ENCODE measurements at places on chromosomes 1 and 21. TPM values are rescaled to one million over a fixed set of nuclear protein-coding genes. Genes with fewer than 3 reads are reported as not detected.

DNA sequence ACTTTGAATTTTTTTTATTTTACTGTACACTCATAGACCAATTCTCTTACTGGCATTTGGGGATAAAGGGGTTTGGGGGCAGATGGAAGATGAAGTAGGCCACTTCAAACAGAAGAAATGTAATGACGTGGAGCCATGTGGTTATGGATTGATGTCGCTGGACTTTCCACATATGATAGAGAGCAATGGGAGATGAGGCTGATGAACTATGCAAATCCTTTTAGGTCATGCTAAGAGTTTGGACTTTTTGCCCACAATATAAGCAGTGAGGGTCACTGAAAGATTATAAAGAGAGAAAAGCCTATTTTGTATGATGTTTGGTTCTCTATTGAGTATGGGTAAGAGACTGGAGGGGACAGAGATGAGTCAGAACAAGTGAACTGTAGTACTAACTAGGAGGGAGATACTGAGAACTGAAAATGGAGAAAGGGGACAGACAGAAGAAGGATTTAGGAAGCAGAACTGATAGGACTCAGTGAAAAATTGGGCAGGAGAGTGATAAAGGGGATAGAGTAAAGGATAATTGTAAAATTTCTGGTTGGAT is 9.2 kb downstream of the C1orf21 start:
- H3K27me3 ChIP-seq = no peaks in the 10 kb centered on the region
- H3K4me1 ChIP-seq = no peaks in the 10 kb centered on the region
- no peak overlapping the region for H3K4me3 ChIP-seq
- DNase-seq = no peak
- no peak overlapping the region for H3K27ac ChIP-seq

The KISS1 gene
- total RNA-seq = not detected

DNA sequence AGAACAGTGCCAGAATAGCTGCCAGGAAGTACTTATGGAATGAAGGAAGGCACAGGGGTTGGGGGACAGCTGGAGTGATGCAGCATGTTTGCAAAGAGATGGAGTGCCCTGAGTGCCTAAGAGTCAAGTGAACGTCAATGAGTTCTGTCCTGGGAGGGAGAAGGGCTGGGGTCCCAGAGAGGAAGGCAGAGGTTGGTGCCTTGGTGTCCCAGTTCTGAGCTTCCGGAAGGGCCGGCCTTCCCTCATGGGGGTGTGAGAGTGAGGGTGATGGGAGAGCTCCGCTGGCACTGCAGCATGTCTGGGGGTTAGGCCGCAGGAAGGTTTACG is 17.6 kb downstream of the NES start:
- H3K36me3 ChIP-seq = no peaks in the 10 kb centered on the region
- H3K27ac ChIP-seq = peak overlapping the region; percentile 65
- no peak for DNase-seq
- peak overlapping the region; percentile 27 for H3K4me3 ChIP-seq
- H3K4me1 ChIP-seq = peaks cover 77% of the 10 kb centered on the region

The CR1 gene
- total RNA-seq = 17.4 TPM

DNA sequence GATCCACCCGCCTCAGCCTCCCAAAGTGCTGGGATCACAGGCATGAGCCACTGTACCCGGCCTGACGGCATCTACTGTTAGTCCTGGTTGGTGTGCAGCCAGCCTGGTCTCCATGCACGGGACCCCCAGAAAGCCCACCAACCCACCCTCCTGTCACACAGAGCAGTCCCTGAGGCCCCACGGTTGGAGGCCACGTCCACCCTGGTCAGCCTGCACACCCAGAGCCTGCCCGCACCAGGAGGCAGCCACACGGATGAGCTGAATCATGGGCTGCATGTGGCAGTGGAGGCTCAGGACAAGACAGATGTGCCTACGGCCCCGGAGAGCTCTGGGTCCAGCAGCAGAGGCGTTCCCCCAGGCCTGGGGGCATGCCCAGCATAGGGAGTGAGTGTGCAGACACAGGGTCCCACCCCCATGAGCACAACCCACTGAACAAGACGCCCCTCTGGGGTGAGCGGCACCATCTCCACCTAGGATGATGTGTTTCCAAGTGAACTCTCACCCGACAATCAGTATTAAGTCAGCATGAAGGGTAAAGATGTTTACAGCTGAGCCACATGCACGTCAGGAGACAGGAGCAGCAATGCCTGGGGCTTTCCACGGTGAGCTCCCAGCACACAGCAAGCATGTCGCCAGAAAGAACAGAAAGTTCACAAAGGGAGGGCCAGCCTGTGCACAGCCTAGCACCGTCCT is 102.1 kb downstream of the WDR4 start:
- H3K36me3 ChIP-seq = no peaks in the 10 kb centered on the region
- H3K4me3 ChIP-seq = no peak overlapping the region
- H3K4me1 ChIP-seq = peaks cover 9% of the 10 kb centered on the region

- H3K36me3 ChIP-seq = no peaks in the 10 kb centered on the region
- no peak overlapping the region for H3K4me3 ChIP-seq
- H3K27ac ChIP-seq = no peak overlapping the region
- DNase-seq = no peak
- no peaks in the 10 kb centered on the region for H3K4me1 ChIP-seq
Observed at GRCh38 chr1:57492586-57493226, 68.8 kb upstream of the DAB1 start.

The VAV3 gene
- 7.7 TPM for total RNA-seq

The HUNK gene
- 0.27 TPM for total RNA-seq

DNA sequence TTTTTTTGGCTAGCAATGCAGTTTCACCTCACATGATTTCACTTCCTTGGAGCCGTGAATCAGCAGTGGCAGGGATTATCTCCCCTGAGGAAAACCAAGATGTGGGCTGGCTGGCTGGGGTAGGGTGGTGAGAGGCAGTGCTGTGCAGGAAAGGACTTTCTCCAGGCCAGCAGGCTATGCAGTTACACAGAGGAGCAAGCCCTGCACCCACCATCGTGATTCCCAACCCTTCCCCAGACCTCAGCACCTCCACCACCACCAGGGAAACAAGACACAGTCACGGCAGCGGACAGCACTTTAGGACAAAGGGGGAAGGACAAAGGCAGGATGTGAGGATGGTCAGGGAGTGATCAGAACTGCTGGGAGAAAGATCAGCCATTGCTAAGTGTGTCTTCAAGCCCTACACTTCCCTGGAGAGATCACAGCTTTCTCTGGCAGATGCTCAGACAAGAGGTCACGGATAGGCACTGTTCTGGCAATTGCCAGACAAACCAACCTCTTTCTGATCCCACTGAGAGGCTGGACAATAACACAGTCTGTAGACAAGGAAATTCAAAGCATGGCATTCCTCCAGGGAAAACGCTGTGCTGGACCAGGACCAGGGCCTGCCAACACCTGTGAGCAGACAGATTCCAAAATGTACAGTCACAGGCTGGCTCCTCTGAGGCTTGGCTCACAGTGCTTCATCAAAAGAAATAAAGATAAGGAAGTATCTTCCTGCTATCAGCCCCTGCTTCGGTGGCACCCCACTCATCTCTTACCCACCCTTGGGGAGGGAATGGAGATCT is 509.4 kb downstream of the SMYD3 start:
- H3K4me3 ChIP-seq = no peak overlapping the region
- H3K27ac ChIP-seq = no peak overlapping the region
- H3K27me3 ChIP-seq = no peaks in the 10 kb centered on the region
- H3K36me3 ChIP-seq = no peaks in the 10 kb centered on the region

The NHLH1 gene
- total RNA-seq = 0.14 TPM

DNA sequence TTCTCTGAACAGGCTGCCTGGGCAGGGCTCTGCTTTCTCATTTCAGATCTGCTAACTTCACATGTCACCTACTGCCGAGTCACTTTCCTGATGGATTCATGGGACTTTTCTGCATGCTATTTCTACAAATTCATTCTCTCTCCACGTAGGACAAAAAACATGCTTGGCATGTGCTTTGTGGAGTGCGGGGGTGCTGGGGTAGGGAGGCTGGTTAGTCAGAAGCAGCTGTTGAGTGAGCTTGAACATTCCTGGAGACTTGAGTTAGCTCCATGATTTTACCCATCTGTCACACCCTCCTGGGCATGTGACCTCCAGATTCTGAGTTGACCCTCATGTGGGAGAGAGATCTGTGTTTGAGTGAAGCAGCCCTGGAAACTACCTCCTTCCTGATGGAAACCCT is 71.4 kb downstream of the UCK2 start:
- peaks cover 65% of the 10 kb centered on the region for H3K4me1 ChIP-seq
- DNase-seq = peak; percentile 71
- peak overlapping the region; percentile 36 for H3K4me3 ChIP-seq
- no peaks in the 10 kb centered on the region for H3K27me3 ChIP-seq
- H3K27ac ChIP-seq = peak overlapping the region; percentile 99

GRCh38 chr1:28775121-28775942 is 36.6 kb upstream of the OPRD1 start:
- no peak overlapping the region for H3K27ac ChIP-seq
- H3K4me1 ChIP-seq = peaks cover 7% of the 10 kb centered on the region
- peak overlapping the region; percentile 58 for H3K4me3 ChIP-seq
- DNase-seq = peak; percentile 18

DNA sequence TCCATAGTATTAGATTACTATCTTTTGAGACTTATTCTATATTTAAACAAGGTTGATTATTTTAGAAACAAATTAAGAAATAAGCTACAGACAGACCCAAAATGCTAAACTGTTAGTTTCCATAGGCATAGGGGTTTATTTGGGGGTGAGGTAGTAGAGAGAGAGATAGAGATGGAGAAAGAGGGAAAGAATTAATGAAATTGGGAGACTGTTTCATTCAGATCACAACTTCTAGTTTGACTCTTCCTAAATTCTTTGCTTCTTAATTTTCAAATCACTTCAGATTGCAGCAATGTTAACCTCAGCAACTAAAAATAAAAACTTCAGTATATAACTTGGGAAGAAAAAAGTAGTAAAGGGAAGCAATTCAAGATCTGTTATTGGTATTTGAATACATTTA is 3.4 kb downstream of the JUN start:
- peaks cover under 1% of the 10 kb centered on the region for H3K4me1 ChIP-seq
- peaks cover 4% of the 10 kb centered on the region for H3K36me3 ChIP-seq
- peak overlapping the region; percentile 83 for H3K4me3 ChIP-seq
- H3K27me3 ChIP-seq = no peaks in the 10 kb centered on the region

The SLAMF7 gene
- 2.7 TPM for total RNA-seq

The CFHR4 gene
- not detected for total RNA-seq

The RNU1-2 gene
- under 0.01 TPM for total RNA-seq

GRCh38 chr1:92748138-92748537 is 36.8 kb downstream of the EVI5 start:
- no peaks in the 10 kb centered on the region for H3K27me3 ChIP-seq
- no peak overlapping the region for H3K4me3 ChIP-seq
- H3K36me3 ChIP-seq = no peaks in the 10 kb centered on the region
- no peak for DNase-seq
- H3K27ac ChIP-seq = no peak overlapping the region

DNA sequence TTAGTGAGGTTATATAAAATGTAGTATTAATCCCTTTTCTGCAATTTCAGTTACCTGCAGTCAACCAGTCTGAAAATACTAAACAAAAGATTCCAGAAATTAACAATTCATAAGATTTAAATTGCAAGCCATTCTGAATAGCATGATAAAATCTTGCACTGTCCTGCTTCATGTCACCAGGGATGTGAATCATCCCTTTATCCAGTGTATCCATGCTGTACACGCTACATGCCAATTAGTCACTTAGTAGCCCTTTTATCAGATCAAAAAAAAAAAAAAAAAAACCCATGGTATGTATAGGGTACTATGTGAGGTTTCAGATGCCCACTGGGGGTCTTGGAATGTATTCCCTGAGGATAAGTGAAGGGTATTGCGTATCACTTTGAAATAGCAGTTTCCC is 191.3 kb upstream of the HP1BP3 start:
- H3K4me1 ChIP-seq = peaks cover 11% of the 10 kb centered on the region
- H3K36me3 ChIP-seq = no peaks in the 10 kb centered on the region
- H3K27ac ChIP-seq = no peak overlapping the region
- H3K4me3 ChIP-seq = no peak overlapping the region
- no peaks in the 10 kb centered on the region for H3K27me3 ChIP-seq
- DNase-seq = no peak

- H3K4me1 ChIP-seq = peaks cover 11% of the 10 kb centered on the region
- H3K4me3 ChIP-seq = peak overlapping the region; percentile 45
- peak overlapping the region; percentile 55 for H3K27ac ChIP-seq
- no peaks in the 10 kb centered on the region for H3K27me3 ChIP-seq
Observed at GRCh38 chr1:145906954-145907753, 2.7 kb downstream of the ITGA10 start.

The PPM1J gene
- 2.7 TPM for total RNA-seq

GRCh38 chr1:86906419-86906818 is 7.5 kb downstream of the SELENOF start:
- no peak for DNase-seq
- no peak overlapping the region for H3K4me3 ChIP-seq
- H3K4me1 ChIP-seq = peaks cover 20% of the 10 kb centered on the region
- H3K27ac ChIP-seq = no peak overlapping the region
- H3K27me3 ChIP-seq = no peaks in the 10 kb centered on the region

The OR6K3 gene
- total RNA-seq = not detected

The LMOD1 gene
- 638 TPM for total RNA-seq

DNA sequence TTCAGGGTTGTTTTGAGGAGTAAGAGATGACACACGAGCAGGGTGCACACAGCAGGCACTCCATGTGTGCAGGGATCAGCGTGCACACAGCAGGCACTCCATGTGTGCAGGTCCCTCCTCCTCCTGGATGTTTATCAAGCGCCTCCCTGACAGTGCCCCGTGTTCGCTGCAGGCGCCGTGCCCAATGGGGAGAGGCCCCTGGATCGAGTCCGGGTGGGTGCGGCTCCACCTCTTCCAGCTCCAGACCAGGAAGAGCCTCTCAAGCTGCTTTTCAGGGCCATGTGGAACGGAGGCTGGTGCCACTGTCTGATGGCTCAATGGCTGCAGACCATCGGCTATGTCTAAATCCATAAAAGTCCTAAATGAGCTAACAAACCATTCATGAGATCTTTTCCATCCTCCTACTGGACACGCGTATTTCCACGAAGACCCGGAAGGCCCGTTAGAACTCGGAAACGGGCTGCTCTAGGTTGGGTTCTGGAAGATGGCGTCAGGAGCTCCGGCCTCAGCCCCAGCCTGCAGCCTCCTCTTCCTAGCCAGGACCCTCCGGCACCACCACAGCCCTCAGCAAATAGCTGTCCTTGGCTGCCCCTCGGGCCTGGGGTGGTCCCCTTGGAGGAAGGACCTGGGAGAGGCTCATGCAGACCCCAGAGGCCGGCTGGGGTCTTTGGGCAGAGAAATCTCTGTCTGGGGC is 36.0 kb downstream of the RRP1 start:
- DNase-seq = no peak
- H3K27me3 ChIP-seq = no peaks in the 10 kb centered on the region
- no peak overlapping the region for H3K27ac ChIP-seq
- H3K36me3 ChIP-seq = no peaks in the 10 kb centered on the region
- H3K4me3 ChIP-seq = no peak overlapping the region

DNA sequence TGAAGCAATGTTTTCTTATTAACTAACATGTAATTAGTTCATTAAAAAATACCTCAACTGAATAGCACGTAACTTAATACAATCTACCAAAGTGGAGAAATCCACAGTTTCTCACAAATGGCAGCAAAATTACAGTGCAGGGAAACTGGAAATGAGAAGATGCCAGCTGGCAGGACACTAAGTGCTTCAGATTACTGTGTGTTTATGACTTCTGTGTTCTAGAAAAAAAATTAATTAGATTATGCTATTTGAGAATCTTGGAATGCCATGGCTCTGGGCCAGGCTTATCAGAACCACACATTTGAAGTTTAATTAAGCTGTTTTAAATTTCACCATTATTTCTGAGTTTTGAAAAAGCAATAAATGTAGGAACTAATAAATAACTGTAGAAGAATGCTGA is 357.6 kb downstream of the TGFB2 start:
- H3K4me3 ChIP-seq = no peak overlapping the region
- H3K4me1 ChIP-seq = peaks cover 7% of the 10 kb centered on the region
- DNase-seq = no peak
- no peaks in the 10 kb centered on the region for H3K36me3 ChIP-seq
- H3K27ac ChIP-seq = no peak overlapping the region
